ENCODE measurements at places on chromosomes 2 and 18. TPM values are rescaled to one million over a fixed set of nuclear protein-coding genes. Genes with fewer than 3 reads are reported as not detected.

The EHBP1 gene
- total RNA-seq: 25.7 TPM

The ST6GAL2 gene
- 0.38 TPM for total RNA-seq

The CXCR1 gene
- 1.1 TPM for total RNA-seq

The ANKRD29 gene
- total RNA-seq: 6.8 TPM

The CD8B gene
- 0.30 TPM for total RNA-seq

The LCT gene
- total RNA-seq: not detected

- DNase-seq: no peak
Observed at GRCh38 chr18:49742316-49743116, 70.8 kb downstream of the ACAA2 start.

DNA sequence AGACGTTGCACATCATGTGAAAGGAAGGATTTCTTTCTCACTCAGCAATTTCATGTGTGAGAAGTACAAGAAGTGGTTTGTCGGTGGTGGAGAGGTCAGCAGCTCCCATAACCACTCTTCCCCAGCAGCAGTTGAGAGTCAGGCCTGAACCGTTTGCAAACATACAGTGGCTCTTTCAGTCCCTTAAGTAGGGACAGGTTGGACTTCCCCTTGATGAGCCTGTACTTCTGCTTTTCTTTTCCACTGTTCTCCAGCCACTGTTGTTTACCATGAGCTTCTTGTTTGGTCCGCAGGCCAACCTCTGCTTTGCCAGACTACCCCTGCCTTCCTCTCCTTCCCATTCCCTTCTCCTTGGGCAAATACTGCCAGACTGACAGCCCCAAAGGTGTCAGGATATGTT, 391.3 kb upstream of the CELF4 start:
- DNase-seq: no peak

GRCh38 chr2:39216346-39217191, 27.2 kb downstream of the CDKL4 start:
- no peak for DNase-seq

DNA sequence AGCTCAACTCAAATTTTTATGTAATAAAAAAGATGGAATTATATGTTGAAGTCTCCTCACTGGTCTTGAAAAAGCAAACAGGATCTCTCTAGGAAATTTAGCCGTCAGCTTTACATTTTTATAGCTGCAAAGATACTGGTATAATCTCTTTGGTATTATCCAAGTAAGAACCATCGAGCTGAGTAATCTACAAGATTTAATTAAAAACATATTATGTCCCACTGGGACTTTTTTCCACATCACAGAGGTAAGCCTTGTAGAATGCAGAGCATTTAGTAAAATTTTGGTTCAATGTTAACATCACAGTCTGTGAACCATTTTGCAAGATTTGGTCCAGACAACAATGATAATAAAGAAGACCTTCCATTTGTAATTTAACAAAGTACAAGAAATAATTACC, 162.6 kb upstream of the SLC39A10 start:
- no peak for DNase-seq

DNA sequence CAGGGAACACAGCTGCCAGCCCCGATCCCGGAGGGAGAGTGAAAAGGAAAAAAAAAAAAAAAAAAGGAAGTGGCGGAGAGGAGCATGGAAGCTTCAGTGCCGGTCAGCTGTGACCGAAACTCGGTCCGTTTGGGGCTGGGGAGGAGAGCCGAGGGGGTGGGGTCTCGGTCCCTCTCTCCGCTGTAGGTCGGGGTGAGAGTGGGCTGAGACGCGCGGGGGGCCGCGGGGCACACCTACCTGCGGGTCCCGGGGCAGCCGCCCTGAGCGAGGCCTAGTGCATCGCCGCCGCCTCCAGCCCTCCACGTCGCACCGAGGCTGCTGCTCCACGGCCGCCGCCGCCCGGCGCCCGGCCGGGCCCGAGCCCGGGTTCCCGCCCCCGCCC, 536 bp downstream of the VPS54 start:
- DNase-seq: peak; percentile 85

DNA sequence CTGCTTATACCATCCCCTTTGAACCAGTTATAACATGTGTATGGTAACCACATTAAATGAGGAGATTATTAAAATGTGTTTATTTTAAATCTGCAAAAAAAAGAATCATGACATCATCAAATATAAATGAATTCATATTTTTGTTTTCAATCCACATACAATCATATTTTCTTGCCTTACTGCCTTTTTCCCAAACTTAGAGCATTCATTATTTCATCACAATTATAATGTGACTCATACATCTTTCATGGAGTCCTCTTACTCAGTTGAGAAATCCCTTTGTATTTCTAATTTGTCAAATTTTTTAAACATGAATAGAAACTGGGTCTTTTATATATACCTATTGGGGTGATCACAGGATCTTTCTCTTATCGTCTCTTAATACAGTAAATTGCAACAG, 909.6 kb downstream of the DSC3 start:
- no peak for DNase-seq

- DNase-seq: no peak
Observed at GRCh38 chr2:29272311-29272710, 157.1 kb downstream of the CLIP4 start.

DNA sequence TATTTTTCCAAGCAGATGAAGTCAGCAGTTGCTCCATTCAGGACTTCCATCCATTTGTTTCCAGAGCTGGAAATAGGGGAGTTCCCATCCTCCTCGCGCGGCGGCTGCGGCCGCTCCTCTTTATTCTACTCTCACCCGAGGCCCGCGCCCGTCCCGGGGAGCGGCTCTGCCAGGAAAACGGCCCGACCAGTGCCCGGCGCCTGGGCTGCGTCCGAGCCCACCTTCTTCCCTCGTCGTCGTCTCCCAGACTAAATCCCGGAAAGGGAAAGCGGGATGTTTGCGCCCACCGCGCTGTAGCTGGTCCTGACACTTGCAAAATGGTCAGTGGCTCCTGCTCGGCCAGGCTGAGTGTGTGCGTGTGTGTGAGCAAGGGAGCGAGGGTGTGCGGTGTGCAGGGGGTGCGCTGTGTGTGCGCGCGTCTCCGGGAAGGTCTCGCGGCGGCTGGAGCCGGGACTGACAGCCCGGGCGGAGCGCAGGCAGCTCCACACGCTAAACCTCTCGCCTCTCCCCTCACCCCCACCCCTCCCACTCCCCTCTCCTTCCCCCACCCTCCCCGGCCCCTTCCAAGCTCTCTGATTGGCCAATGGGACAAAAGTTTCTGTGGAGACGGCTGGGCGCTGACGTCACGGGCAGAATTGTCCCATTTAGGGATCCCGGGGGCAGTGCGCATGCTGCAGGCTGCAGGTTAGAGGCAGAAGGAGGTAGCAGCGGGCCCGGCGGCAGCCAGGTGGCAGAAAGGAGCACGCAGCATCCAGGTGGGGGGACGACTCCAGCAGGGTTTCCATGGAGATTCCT, at the start of gene NOL4:
TSS of gene NOL4 (minus strand) at position 491 of the 795 bp plus-strand sequence. CDS start 1,660 bp downstream, outside the sequence.
- peak; percentile 47 for DNase-seq

DNA sequence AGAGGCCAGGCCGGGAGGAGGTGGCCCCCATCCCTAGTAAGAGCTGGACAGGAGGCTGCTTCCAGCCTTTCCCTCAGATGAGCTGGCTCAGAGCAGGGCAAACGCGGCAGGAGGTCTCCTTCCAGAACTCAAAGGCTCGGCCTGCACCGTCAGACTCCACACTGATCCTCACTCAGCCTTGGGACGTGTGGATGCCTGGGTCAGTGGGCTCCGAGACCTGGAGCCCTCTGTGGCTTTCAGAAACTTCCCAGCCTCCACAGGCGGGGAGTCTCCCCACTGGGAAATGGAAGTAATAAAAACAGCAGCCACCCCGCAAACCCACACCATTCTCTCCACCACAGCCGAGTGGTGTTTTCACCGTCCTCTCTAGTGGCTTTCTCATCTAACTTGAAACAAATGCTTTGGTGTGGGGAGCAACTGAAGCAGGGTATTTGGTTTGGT, 54.3 kb downstream of the INPP5D start:
- DNase-seq: no peak

GRCh38 chr2:7225848-7226247, 308.6 kb downstream of the RNF144A start:
- DNase-seq: no peak

DNA sequence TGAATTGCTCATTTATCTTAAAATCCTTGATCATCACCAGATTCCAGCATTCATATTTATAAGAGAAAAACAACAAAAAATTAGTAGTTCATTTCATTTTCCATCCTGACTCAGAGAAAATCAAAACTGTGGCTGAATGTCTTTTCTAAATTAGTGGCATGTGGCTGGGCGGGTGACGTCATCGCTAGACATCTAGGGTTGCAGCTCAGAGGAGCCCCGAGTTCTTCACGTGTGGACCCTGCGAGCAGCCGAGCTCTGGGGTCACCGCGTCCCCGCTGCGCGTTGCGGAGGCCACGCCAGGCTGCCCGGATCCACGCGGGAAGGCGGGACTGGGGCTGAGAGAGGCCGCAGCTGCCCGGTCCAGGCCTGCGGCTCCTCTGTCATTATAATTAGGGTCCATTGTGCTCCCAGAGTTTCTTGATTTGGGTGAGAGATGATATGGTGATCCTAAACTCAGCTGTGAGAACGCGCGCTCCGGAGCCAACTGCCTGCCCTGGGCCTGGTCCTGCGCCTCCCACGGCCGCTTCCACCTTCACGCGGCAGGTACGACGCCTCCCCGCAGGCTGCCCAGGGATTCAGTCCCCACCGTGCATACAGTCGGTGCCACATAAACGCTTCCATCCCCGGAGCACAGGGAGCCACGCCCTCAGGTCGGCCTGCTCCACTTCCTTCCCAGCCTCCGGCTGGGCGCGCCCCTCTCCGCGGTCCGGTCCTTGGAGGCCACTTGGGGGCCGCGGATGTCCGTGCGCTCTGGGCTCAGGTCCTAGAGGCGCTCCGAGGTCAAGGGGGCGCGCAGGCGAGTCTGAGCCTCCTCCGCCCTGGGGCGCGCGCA, 56.5 kb downstream of the TMEM18 start:
- DNase-seq: no peak

GRCh38 chr2:182577816-182578215, 138.2 kb upstream of the DNAJC10 start:
- DNase-seq: no peak

DNA sequence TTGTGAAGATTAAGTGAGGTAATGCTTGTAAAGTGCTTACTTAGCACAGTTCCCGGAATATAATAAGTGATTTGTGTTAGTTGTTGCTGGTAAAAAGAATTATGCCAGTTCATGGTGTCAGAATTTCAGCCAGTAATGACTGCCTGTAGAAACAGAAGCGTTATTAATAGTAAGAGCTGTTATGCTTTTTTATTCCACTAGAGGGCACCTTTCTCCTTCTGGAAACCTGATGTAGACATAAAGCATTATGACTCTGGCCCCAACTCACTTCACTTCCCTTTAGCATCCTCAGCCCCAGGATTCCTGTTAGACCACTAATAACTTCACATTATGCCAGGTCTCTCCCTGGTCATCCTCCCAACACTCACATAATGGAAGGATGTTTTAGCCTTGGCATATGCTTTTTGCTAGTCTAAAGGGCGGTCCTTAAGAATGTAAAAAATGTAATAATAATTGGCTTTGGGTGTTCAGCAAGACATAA, 34.9 kb downstream of the C18orf54 start:
- DNase-seq: no peak

- no peak for DNase-seq
Observed at GRCh38 chr2:200394045-200394444, 87.6 kb downstream of the SPATS2L start.

GRCh38 chr2:240877460-240878340, 9.1 kb downstream of the AGXT start:
- no peak for DNase-seq

GRCh38 chr2:37560241-37560848, 111.1 kb downstream of the CDC42EP3 start:
- DNase-seq: no peak

DNA sequence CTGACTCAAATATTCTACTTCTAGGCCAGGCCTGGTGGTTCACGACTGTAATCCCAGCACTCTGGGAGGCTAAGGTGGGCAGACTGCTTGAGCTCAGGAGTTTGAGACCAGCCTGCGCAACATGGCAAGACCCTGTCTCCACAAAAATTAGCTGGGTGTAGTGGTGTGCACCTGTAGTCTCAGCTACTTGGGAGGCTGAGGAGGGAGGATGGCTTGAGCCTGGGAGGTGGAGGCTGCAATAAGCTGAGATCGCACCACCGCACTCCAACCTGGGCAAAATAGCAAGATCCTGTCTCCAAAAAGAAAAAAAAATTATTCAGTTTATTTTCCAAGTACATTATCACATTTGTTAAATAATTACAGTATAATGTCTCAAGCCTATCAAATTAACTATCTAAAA, 7.3 kb downstream of the PPP3R1 start:
- DNase-seq: no peak

DNA sequence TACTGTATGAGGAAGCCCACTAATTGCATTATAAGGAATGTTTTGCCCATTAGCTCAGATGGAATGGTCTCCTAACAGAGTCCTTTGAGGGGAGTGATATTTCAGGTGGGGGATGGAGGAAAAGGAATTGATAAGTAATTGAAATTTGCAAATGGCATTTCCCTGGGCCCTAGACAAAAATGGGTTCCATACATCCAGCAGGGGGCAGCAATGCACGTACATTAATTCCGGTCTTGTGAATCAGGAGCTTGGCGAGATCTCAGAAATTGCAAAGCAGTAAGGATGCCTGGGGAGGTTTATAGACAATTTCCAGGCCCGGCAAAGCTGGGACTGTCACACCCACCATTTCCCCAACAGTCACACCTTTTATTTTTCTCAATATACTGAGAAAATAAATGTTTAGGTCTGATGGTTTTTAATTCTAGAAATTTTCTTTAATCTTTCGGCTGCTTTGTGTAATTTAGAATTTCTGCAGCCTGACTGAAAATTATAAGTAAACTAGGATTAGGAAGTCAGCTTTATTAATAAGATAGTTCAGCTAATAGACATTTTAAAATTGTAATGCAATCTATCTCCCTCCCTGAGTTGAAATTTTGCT, 122.8 kb downstream of the LYPD1 start:
- no peak for DNase-seq

GRCh38 chr2:172986040-172986439, 89.6 kb upstream of the MAP3K20 start:
- DNase-seq: no peak

- no peak for DNase-seq
Observed at GRCh38 chr2:129464036-129464435, 515.4 kb upstream of the RAB6C start.

DNA sequence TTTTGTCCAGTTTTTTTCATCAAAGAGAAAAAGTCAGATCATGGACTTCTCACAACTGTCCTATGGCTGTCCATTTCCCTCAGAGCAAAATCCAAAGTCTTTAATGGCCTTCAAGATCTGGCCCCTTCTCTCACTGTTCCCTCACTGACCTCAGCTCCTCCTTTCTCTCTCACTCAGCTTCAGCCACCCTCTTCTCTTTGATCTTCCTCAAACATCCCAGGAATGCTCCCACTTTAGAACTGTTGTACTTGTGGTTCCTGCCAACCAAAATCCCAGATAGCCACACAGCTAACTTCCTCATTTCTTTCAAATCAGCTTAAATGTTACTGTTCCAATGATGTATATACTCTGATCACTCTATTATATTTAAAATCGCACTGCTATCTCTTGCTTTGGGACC, 82.9 kb downstream of the NUP35 start:
- no peak for DNase-seq
